Upper lobe of left lung (tissue), 6 donors: ENCODE measurements at places on chromosomes 5 and 9.

DNA sequence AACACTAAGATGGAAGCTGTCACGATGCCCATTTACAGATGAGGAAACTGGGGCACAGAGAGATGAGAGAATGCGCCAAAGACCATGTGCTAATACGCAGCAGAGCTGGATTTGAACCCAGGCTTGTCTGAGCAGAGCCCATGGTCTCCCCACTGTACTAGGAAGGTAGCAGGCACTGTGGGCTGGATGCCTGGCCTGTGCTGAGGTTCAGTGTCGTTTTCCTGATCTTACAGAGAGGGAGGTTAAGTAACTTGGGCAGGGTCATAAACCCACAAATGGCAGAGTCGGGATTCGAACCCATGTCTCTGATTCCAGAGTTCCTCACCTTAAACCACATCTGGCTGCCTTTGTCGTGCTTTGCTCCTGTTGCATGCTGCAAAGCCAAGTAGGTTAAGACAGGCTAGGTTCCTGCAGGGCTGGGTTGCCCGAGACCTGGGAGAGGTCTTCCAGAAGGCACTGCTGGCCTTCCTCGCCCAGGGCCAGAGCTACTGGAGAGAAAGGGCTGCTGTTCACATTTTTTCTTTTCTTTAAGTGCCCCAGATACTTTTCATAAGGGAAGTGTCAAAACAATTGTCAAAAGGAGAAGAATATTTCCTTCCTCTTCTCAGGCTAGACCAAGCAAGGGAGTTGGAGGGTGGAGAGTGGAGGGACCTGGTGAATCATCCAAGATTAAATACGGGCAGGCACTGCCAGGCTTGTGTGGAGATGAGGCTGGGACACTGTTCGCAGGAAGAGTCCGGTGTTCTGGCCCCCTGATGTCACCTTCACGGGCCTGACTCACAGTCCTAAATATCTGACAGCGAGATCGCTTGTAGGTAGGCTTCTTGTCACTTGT is 3.2 kb downstream of the NEK6 start:
- DNase-seq: peak; percentile 75

DNA sequence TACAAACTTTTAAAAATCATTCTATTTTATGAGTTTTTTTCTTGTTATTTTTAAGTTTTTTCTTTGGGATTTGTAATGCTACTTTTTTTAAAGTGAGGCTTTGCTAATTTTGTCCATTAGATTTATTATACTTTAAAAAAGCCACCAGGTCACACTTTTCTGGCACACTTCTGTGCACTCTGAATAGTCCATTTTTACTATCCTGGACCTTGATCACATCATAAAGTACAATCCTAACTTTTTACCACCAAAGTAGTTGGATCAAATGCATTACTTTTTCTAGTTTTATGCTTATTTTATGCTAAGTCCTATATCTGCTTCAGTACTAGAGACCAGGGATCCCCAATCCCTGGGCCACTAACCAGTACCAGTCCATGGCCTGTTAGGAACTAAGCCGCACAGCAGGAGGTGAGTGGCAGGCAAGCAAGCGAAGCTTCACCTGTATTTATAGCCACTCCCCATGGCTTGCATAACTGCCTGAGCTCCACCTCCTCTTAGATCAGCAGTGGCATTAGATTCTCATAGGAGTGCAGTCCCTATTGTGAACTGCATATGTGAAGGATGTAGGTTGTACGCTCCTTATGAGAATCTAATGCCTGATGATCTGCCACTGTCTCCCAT is 16.0 kb downstream of the FRRS1L start:
- DNase-seq: no peak

DNA sequence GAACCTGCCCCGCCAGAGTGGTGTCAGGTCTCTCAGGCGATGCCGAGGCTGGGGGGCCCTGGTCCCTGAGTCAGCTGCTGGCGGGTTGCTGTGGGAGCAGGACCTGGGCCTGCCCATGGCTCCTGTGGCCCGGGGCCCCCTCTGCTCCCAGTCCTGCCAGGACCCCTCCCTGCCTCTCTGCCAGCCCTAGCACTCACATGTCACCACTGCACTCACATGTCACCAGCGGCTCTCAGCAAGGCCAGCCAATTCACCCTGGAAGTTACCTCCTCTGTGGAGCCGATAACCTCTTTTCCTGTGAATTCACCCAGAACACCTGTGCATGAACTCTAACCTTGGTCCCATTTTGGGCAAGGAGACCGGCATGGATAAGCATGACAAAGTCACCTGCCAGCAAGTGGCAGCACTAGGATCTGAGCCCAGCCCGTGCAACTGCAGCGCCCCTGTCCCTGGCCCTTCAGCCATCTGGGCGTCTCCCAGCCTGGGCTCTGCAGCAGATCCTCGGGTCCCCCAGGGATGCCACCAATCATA is 170.2 kb downstream of the GAPVD1 start:
- no peak for DNase-seq

DNA sequence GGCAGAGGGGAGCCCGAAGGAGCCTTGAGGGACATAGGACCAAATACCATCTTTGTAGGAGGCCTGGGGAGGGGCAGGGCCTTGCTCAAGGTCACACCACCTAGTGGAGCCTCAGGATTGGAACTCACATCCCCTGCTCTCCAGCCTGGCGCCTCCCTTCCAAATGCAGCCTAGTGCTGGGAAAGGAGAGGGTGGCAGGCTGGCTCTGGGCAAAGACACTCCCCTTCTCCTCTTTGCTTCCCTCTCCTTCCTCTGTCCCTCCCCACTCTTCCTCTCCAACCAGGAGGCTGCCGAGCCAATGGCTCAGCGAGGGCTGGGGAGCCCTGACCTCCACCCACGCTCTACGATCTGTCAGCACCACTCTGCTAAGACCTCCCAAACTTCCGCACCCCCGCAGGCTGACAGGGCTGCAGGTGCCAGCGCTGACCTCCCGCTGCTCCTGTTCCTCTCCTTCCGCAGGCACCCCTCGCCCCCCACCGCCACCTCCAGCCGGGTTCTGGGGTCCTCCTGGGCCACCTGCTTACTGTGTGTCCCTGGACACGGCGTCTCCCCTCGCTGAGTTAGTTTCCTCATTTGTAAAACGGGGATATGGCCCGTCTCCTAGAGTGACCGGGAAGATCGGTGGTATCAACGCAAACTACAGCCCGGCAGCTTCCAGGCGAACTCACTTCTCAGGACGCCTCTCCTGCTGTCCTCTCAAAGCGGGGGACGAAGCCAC is 52.9 kb downstream of the C9orf50 start:
- DNase-seq: peak; percentile 75
